M059J (cell line): ENCODE measurements at places on chromosomes 7 and 10. TPM values are rescaled to one million over a fixed set of nuclear protein-coding genes. Genes with fewer than 3 reads are reported as not detected.

NEUROG3 gene
- total RNA-seq: not detected in 2 replicates

NOBOX gene
- total RNA-seq: not detected in 2 replicates

RABGEF1 gene
- 32.6 and 41.6 TPM in 2 replicates for total RNA-seq

HPS6 gene
- 10.6 and 19.8 TPM in 2 replicates for total RNA-seq

ANTXRL gene
- 1.6 TPM in 1 of 2 replicates, not detected in the other for total RNA-seq

RARRES2 gene
- 1.1 and 1.7 TPM in 2 replicates for total RNA-seq

SLC26A3 gene
- not detected in 2 replicates for total RNA-seq

ZNF783 gene
- 3.1 and 6.9 TPM in 2 replicates for total RNA-seq

SEMA3D gene
- total RNA-seq: 8.1 and 9.2 TPM in 2 replicates

ENKUR gene
- total RNA-seq: not detected in 2 replicates

CALY gene
- not detected in 2 replicates for total RNA-seq

EPO gene
- total RNA-seq: not detected in 2 replicates

FGFBP3 gene
- total RNA-seq: 0.05 and 0.94 TPM in 2 replicates

SLC26A4 gene
- total RNA-seq: 0.84 and 1.6 TPM in 2 replicates

SVIL gene
- total RNA-seq: 0.84 and 0.94 TPM in 2 replicates

PCDH15 gene
- total RNA-seq: not detected in 2 replicates
